ENCODE measurements at places on chromosomes 3 and 15.

DNA sequence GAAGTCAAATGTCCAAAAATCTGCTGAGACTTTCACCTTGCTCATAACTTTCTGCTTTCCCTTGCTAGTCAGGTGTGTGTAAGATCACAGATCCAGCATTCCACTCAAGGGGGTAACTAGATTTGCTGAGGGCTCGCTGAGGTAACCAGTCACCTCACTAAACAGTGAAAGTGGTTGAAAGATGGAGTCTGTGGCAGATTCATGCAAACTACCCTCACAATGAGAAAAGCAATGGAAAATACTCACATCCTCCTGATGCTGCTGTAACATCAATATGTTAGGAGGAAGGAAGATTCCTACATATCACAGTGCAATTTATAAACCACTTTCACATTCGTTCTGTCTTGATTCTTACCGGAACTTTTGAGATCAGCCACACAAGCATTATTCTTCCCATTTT lies 174.3 kb upstream of the BCL6 start:
- no peak for DNase-seq

DNA sequence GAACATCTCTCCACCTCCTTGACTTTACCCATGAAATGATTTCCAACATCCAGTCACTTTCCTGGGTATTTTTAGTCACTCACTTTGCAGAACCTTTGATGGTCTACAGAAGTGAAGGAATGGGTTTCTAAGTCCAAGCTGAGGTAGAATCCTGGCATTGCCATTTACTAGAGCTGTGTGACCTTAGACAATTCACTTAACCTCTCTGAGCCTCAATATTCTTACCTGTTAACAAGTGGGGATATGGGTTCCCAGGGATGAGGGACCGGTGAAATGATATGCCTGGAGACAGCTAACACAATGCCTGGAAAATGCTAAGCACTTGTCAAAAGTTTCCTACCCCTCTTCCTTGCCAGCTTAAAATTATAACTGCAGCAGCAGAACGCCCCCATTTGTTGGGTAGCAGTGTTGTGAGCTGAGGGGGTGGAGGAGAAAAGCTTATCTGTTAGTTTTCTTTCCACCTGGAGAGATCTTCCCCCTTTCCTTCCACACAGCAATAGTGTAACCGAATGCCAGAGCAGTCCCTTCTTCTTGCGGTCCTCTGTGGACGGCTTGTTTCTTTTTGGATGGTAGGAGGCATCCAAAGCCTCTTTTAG lies 319.2 kb upstream of the LRRFIP2 start:
- no peak for DNase-seq

DNA sequence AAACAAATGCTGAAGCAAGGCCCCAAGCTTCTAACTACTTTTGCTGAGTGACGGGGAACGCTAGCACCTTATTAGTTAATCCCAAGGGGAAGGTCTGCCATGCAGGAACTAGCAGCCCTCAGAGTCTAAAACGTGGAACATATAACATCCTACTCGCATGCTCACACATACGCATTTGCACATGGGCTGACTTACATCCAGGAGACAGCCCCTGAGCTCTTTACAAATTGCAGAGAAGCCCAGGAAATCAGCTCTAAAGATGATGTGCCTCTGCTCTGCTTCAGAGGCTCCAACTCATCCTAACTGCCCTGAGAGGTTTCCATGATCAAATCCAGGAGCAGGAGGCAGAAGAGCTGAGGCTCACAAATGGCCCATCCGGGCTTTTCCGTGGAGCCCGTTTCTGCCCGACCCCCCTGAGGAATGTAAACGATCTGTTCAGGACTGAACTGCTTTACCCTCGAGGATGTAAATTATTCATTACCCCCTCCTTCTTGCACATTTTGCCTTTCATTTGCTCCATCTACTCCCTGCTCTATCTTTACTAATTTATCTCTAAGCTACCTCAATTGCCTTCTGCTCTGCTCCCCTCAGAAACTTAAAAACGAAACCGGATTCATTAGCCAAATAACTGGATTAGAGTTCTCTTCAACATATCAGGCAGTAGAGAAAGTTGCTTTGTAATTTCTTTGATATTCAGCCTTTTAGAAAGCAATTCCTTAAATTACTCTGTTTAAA lies 141.9 kb upstream of the CCDC54 start:
- no peak for DNase-seq

- DNase-seq: no peak
Observed at GRCh38 chr15:31010036-31010435, 18.6 kb upstream of the MTMR10 start.

DNA sequence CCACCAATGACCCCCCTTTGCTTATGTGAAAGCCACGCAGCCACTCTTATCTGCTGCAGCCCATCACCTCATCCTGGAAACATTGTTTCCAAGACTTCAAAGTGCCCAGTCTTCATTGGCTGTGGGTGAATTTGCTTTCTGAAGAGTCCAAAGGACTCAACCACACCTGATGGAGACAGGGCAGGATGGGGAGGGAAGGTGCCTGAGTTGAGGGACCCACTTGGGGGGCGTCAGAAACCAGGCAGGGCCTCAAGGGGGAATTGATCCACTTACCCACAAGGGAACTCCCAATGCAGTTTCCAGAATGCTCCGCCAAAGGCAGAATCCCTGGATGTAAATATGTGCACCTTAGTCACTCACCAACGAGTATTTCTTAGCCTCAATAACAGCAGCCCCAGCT lies 147.9 kb upstream of the ATP2B2 start:
- no peak for DNase-seq

GRCh38 chr15:56244038-56244810 lies 545 bp upstream of the RFX7 start:
- DNase-seq: peak; percentile 86

- no peak for DNase-seq
Observed at GRCh38 chr3:185549122-185549521, 3.3 kb downstream of the LIPH start.

DNA sequence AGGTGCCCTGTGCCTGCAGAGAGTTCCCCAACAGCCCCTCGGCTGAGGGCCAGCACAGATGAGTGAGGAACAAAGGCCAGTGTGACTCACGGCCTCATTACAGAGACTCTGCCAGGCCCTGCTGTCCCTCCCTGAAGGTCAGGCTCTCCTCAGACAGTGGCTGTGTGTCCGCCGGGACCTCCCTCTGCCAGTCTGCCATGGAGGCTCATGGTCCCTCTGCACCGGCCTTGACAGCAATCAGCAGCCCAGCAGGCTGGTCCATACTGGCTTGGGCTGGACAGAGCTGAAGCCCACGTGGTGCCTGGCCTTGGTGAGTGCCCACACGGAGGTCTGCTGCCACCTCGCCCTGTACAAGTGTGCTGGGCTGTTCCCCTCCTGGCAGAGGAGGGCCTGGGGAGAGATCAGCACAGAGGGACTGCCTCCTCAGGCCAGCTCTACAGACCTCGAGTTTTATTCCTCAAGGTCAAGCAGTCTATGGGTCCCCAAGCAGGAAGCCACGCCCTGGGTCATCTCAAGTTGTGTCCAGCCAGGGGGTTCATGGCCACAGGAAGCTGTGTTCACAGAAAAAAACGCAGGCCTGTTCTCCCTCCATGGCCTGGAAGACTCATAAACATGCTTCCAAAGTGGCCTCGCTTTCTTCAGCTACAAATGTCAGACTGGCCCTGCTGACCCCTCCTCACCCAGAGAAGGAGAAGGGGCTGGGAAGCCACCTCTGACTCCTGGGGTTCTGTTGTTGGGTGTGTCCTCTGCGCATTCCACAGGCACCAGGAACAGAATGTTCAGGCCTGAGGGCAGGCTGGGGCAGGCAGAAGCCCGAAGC lies 27.0 kb downstream of the SLC41A3 start:
- no peak for DNase-seq

- no peak for DNase-seq
Observed at GRCh38 chr3:170534227-170534626, 51.6 kb downstream of the SLC7A14 start.

DNA sequence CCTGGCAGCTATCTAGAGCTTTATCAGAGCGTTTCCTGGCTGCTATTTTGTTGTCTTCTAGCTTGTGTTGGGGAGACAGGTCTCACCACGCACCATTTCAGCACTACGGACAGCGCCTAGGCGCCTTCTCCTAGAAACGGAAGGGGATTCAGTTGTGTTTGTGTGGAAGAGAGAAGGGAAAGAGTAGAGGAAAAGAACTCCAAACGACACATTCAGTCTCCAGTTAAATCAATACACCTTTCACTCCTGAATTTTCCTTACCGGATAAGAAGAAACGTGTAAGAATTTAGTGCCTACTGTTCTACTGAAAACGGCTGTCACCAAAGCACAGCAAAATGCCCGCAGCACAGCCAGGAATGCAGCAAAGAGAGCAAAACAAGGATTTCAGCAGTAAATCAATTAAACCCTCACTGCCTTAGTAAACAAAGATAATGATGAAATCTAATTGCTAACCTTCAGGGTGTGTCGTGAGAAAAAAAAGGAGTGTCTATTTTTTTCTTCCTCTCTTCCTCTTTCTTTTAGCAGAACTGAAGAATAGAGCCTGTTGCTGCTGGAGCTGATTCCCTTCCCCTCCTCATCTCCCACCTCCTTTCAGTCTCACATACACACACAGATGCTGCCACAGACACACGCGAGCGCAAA lies 412 bp upstream of the CTXN2 start:
- peak; percentile 19 for DNase-seq

DNA sequence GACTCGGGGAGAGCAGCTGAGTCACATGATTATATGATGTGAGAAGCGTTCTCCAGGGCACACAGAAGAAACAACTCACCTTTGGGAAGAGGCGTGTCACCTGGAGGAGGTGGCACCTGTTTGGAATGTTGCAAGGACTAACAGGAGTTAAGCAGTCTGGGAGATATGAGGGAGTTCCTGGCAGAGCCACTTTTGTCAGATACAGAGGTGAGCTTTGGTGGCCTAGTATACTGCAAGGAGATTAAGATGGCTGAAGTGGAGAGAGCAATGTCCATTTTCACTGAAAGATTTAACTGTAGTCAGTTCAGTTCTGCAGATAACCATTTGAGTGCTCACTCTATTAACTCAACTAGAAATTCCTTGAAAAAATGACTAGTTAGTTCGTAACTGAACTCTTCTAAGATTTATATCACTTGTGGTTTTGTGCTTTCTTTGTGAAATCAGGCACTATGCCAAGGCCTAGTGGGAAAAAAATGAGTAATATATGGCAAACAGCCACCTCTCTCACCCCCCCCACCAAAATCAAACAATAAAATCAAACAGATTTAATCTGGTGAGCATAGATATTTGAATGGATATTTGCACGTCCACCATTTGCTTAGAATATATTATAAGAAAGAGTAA lies 61.3 kb downstream of the CRYBG3 start:
- peak; percentile 4 for DNase-seq

DNA sequence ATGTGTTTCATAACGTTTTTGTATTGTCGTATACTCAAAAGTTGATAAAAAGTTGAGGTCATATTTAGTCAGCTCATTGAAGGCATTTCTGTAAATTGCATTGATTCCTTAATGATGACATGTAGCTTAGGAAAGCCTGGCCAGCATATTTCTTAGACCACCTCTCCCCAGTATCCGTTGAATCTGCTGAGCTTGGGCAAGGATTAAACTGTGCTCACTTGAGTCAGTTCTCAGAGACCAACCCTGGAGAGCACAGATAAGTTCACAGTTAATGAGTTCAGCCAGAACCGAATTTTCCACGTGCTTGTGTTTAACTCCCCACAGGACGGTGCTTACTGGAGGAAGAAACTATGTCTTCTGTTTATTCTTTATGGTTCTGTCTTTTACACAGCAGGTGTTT lies 132.7 kb downstream of the SLC25A26 start:
- DNase-seq: no peak

GRCh38 chr3:4233488-4233887 lies 69.7 kb upstream of the SETMAR start:
- DNase-seq: no peak

GRCh38 chr3:190862209-190863118 lies at the start of gene GMNC:
TSS of gene GMNC (minus strand) at chr3:190862694. CDS start at chr3:190862615, 79 bp downstream.
- peak; percentile 29 for DNase-seq

- DNase-seq: no peak
Observed at GRCh38 chr15:51936105-51936478, 35.5 kb downstream of the LEO1 start.

- DNase-seq: no peak
Observed at GRCh38 chr15:39058351-39059131, 493.9 kb upstream of the RASGRP1 start.

DNA sequence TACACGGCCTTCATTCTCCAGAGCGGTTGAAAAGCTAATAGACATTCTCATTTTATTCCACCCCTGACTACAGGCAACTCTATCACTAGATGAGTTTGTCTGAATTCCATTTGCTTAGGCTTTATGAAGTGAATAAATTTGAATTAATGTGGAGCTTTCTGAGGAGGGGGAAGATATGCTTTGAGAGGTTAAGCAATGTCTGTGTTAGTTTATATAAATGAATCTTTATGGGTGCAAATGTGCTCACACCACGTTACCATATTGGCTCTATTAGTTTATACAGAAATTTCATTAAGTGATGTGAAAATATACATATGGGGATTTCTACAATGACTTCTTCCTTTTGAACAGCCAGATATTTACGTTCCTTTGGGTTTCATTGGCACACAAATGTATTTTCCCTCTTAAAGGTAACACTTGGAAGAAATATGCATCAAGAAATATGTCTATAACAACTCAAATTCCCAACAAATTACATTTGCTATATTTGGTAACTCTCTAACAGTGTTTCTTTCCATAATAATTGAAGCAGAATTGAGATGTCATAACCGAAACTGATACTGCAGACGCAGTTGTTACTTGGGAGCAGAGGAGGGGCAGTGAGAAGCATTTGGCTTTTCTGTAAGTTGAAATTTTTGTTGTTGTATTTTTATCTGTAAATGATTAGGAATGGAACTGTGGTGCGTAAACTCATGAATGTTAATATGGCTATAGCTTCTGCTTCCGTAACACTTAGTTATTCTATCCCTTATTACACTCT lies 359.4 kb downstream of the CACNA2D3 start:
- no peak for DNase-seq

- no peak for DNase-seq
Observed at GRCh38 chr3:5014391-5014790, 35.2 kb downstream of the BHLHE40 start.

- DNase-seq: no peak
Observed at GRCh38 chr3:99562138-99562537, 76.3 kb upstream of the COL8A1 start.

DNA sequence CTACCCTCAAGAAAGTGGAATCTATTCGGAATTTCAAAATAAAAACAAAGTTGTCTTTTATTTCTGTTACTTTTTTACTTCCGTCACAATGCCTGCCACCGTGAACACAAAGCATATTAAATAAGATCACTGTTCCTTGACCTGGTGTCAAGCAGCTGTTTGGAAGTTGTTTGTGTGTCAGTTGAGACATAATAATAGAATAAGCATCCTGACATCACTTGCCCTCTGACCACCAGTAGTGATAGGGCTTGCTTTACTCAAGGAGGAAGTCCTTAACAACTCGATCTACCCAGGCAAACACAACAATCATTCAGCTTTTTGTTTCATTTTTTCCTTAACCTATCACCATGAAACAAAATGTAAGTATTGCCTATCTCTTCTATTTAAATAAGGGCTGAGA lies 454.4 kb upstream of the RASGRP1 start:
- DNase-seq: no peak

- DNase-seq: no peak
Observed at GRCh38 chr15:40118473-40118872, 9.8 kb upstream of the BMF start.

GRCh38 chr3:98766924-98767323 lies 3.8 kb downstream of the ST3GAL6 start:
- DNase-seq: no peak

GRCh38 chr3:104347291-104347690 lies 1019.4 kb upstream of the ALCAM start:
- no peak for DNase-seq

Data from NCI-H146 (cell line).